ENCODE measurements at places on chromosomes 1 and 21.

DNA sequence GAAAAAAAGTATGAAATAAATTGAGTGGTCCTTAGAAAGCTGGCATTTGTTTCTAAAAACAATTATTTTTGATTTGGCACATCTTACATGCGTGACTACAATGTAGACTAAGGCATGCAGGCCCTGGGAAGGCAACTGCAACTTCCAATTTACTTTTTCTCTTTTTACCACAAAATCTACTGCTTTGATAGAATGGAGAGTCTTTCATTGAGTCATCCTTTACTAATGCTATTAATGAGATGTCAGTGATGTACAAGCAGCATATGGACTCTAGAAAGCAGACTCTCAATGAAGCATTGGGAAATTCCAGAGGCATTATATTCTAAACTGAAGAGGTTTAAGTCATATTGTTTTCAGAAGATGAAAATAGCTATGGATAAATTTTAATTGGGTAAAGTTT, 29.6 kb upstream of the PRRX1 start:
- H3K36me3 ChIP-seq, result no peaks in the 10 kb centered on the region
- H3K4me3 ChIP-seq, result no peak overlapping the region
- no peak overlapping the region for H3K27ac ChIP-seq
- H3K4me1 ChIP-seq, result no peaks in the 10 kb centered on the region

GRCh38 chr1:48823168-48823567, 46.5 kb upstream of the BEND5 start:
- H3K36me3 ChIP-seq, result no peaks in the 10 kb centered on the region
- peaks cover 4% of the 10 kb centered on the region for H3K27me3 ChIP-seq
- no peaks in the 10 kb centered on the region for H3K4me1 ChIP-seq
- no peak for DNase-seq

- no peak for DNase-seq
- no peaks in the 10 kb centered on the region for H3K27me3 ChIP-seq
- H3K27ac ChIP-seq, result no peak overlapping the region
- no peak overlapping the region for H3K4me3 ChIP-seq
- peaks cover 9% of the 10 kb centered on the region for H3K4me1 ChIP-seq
- no peaks in the 10 kb centered on the region for H3K36me3 ChIP-seq
Measured at GRCh38 chr1:192559115-192560006, 16.2 kb upstream of the RGS1 start.

- DNase-seq, result no peak
- no peaks in the 10 kb centered on the region for H3K36me3 ChIP-seq
- no peak overlapping the region for H3K27ac ChIP-seq
- no peaks in the 10 kb centered on the region for H3K27me3 ChIP-seq
Measured at GRCh38 chr1:36524359-36525062, 41.8 kb upstream of the CSF3R start.

- H3K27me3 ChIP-seq, result no peaks in the 10 kb centered on the region
- no peak overlapping the region for H3K4me3 ChIP-seq
- no peaks in the 10 kb centered on the region for H3K36me3 ChIP-seq
- no peak for DNase-seq
- H3K4me1 ChIP-seq, result no peaks in the 10 kb centered on the region
Measured at GRCh38 chr1:218890451-218890850, 283.2 kb upstream of the LYPLAL1 start.

GRCh38 chr21:28554660-28555475, 437.8 kb downstream of the LTN1 start:
- H3K27me3 ChIP-seq, result no peaks in the 10 kb centered on the region
- H3K4me3 ChIP-seq, result no peak overlapping the region
- no peak overlapping the region for H3K27ac ChIP-seq

GRCh38 chr1:16260814-16261213, 23.8 kb upstream of the CPLANE2 start:
- no peak overlapping the region for H3K27ac ChIP-seq
- no peaks in the 10 kb centered on the region for H3K27me3 ChIP-seq
- no peaks in the 10 kb centered on the region for H3K4me1 ChIP-seq
- DNase-seq, result no peak

DNA sequence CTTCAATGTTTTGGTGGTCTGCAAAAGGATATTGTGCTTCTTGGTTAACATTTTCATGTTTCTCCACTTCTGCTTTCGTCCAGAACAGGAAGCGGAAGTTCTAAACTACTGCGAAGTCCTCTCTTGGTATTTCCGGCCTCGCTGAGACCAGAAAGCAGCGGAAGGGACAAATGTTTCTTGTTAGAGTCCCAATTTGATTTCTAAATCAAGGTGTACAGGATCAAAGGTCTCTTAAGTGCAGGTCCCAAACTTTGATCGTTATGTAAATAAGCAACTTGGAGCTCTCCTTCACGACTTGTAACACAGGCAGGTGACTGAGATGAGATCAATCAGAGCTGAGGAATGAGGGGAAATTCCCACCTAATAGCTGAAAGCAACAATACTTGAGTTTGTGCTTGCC, 40.1 kb upstream of the HMCN1 start:
- H3K4me1 ChIP-seq, result peaks cover 18% of the 10 kb centered on the region
- H3K27ac ChIP-seq, result peak overlapping the region; percentile 75
- H3K27me3 ChIP-seq, result peaks cover 1% of the 10 kb centered on the region

DNA sequence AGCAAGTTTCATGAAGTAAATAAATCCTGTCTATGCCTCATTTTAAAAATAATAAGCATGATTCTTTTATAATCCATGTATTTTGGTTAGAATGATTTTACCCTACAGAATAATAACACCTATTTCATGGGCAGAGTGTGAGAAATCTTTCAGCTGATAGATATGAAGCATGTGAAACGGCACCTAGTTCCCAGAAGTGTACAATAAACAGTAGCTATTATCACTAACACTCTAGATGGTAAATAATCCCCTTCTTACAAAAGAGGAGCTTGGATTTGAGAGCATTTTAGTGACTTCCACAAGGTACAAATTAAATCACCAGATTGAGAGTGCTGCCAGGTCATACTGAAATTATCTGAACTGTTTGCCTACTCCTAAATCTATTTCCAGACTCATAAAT, 95.3 kb upstream of the NRIP1 start:
- no peaks in the 10 kb centered on the region for H3K36me3 ChIP-seq
- no peak overlapping the region for H3K27ac ChIP-seq
- H3K27me3 ChIP-seq, result no peaks in the 10 kb centered on the region
- H3K4me1 ChIP-seq, result no peaks in the 10 kb centered on the region
- no peak for DNase-seq
- no peak overlapping the region for H3K4me3 ChIP-seq

DNA sequence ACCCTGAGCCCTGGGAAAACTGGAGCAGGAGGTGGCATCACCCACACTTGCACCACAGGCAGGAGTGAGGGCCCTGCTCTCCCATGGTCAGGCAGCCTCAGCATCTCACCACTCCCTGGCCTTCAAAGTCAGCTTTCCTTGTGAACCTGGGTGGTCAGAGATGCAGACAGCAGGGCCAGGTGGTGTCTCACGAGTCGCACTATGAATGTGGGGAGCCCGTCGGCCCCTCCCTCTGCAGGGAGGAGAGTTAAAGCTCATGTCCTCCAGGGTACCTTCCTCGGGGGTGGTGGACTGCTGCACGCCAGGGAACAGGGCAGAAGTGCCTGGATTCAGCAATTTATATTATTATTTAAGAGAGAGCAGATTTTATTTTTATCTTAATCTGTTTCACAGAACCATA, 24.1 kb downstream of the ABCG1 start:
- DNase-seq, result no peak
- H3K36me3 ChIP-seq, result peaks cover 4% of the 10 kb centered on the region
- H3K27ac ChIP-seq, result no peak overlapping the region
- H3K4me3 ChIP-seq, result no peak overlapping the region
- H3K4me1 ChIP-seq, result peaks cover 31% of the 10 kb centered on the region
- H3K27me3 ChIP-seq, result peaks cover 7% of the 10 kb centered on the region

GRCh38 chr1:212487774-212488435, 55.2 kb downstream of the NENF start:
- H3K4me3 ChIP-seq, result no peak overlapping the region
- no peaks in the 10 kb centered on the region for H3K36me3 ChIP-seq
- H3K4me1 ChIP-seq, result no peaks in the 10 kb centered on the region

GRCh38 chr1:216820345-216820744, 97.1 kb upstream of the ESRRG start:
- no peaks in the 10 kb centered on the region for H3K27me3 ChIP-seq
- no peak for DNase-seq
- no peaks in the 10 kb centered on the region for H3K4me1 ChIP-seq
- H3K4me3 ChIP-seq, result no peak overlapping the region
- H3K27ac ChIP-seq, result no peak overlapping the region
- no peaks in the 10 kb centered on the region for H3K36me3 ChIP-seq

DNA sequence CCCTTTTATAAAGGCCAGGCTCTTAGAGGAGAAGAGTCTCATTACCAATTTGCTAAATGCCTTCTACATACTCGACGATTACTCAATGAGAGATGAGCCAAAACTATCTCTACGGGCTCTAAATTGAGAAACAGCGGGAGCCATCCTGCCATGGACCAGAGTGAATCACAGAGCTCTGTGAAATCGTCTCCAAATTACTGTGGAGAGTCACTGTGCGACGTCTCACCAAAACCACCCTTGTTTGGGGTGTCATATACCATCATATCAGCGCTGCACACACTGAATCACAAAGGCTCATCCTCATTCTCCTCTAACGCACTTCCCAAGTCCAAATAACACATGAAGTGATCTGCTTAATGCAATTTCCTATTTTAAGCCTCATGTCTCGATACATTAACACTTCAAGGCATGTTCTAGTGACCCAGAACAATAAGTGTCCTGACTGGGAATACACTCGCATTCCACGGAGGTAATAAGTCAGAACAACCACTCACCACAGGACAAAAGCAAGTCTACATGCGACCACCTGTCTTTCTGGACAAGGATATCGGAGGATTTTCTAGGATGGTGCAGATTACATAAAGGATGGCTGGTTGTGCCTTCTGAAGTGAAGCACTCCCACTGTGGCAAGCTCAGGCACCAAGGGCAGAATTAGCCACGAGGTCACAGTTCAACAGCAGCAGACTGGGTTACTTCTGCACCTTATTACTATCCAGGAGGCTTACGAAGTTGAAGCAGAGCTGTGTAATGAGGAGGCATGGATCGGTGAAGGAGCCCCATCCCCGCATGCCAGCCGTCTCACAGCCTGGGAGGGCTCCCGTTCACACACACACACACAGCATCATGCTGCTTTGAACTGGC, 44.3 kb downstream of the NID1 start:
- no peak overlapping the region for H3K27ac ChIP-seq
- H3K27me3 ChIP-seq, result peaks cover 22% of the 10 kb centered on the region
- no peak for DNase-seq
- no peaks in the 10 kb centered on the region for H3K36me3 ChIP-seq
- H3K4me3 ChIP-seq, result no peak overlapping the region

DNA sequence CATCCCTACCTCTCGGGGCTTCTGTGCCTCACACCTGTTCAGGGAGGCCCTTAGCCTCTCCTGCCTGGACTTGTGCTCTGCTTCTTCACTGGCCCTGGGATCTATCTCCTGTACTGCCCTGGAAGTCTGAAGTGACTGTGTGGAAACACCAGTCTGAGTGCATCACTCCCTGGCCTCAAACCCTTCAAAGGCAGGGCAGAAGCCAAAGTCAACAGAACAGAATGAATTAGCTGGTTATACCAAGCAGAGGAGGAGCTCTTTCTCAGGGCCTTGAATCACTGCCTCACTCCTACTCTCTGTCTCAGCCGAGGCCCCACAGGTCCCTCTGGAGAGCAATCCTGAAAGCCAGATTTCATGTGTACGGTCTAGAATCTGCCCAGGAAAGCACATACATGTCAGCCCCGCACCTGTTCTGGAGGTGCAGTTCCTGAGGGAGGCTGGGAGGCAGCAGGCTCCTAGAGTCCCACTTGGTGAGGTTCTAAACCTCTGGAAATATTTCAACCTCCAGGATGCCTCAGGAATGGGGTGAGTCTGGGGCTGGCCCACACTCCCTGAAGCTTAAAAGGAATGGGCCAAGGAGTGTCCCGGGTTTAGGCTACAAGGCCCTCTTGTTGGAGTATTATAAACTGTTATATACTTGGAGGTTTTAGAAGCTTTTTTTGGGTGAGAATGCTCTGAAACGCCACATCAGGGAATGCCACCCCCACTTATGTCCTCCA, 98.3 kb downstream of the ABCA4 start:
- peaks cover 9% of the 10 kb centered on the region for H3K4me1 ChIP-seq
- DNase-seq, result no peak
- peaks cover 33% of the 10 kb centered on the region for H3K27me3 ChIP-seq
- H3K27ac ChIP-seq, result no peak overlapping the region

DNA sequence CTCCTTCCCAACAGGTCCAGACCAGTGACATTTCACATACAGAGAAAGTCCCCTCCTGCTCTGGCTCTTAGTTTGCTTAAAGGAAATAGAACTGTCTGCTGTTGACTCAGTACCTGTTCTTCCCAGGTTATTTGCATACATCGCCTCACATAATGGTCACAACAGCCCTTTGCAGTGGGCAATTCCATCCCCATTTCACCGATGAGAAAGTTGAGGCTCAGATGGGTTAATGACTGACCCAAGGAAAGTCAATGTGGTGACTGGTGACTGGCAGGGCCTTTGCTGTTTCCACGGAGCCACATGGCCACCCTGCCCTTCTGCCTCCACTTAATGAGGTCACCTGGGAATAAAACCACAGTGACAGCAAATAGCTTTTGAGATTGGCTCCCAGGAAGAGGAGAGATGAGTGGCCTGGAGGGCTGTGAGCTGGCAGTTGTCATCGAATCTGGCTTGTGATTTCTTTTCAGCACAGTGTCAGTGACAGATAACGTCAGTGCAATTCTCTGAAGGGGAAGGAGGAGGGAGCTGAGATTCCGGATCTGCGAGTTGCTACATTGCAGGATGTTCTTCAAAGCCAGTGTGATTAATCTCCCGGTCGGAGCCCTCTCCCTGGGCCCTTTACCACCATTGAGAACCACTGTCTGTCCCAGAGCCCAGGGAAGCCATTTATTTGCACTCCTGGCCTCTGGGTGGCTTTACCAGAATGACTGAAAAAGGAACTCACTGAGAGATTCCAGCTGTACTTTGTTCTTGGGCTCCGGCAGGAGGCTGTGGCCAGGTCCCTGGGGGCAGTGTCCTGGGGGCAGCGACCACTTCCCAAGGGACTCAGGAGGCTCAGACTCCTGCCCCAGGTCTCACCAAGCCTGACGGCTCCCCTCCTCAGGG, 117.2 kb downstream of the CNIH3 start:
- H3K36me3 ChIP-seq, result no peaks in the 10 kb centered on the region
- no peak overlapping the region for H3K27ac ChIP-seq
- peaks cover 53% of the 10 kb centered on the region for H3K27me3 ChIP-seq
- H3K4me1 ChIP-seq, result peaks cover 17% of the 10 kb centered on the region

DNA sequence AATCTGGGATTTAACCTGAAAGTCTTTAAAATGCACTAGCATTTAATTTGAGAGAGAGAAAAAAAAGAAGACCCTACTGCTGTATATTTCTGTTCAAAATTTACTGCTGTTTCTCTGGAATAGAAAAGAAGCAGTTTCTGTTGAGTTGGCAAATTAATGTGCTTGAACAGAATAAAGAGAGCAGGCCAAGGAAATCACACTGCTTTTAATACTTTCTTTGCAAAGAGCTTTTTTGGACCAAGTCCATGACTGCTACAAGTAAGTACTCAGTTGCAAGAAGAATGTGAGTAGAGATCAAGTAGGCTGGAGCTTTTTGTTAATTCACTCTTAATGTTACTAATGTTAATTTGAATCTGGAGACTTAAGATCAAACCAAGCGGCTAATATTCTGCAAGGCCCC, 336.2 kb upstream of the SGIP1 start:
- peaks cover 6% of the 10 kb centered on the region for H3K27me3 ChIP-seq
- no peak for DNase-seq
- H3K27ac ChIP-seq, result no peak overlapping the region
